GM23248 (cell line): ENCODE measurements at places on chromosomes 4 and X. TPM values are rescaled to one million over a fixed set of nuclear protein-coding genes. Genes with fewer than 3 reads are reported as not detected.
A peak's percentile ranks its signal among the peaks of the same experiment; 100 is the strongest.

The SPON2 gene
- total RNA-seq, result 3.4 and 6.2 TPM in 2 replicates

The USP17L28 gene
- total RNA-seq, result not detected in 2 replicates

DNA sequence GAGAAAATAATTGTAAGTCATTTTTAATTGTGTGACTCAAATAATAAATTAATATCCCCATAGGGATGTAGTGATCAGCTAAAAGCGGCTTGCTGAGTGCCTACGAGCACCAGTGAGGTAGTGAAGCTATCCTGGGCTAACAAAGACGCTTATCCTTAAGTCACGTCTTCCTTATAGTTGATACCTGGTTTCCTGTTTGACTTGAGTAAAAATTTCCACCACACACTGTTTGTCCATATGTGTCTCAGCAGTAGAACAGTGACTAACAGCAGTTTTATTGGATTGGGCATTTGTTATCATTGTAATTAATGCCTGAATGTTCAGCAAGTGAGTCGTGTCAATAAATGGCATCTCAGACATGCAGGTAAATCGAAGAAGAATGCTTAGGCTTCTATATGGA lies 241.1 kb downstream of the GRXCR1 start:
- no peak for DNase-seq

- DNase-seq, result peak; percentile 67
Measured at GRCh38 chr4:26141911-26142638, 178.7 kb upstream of the RBPJ start.

DNA sequence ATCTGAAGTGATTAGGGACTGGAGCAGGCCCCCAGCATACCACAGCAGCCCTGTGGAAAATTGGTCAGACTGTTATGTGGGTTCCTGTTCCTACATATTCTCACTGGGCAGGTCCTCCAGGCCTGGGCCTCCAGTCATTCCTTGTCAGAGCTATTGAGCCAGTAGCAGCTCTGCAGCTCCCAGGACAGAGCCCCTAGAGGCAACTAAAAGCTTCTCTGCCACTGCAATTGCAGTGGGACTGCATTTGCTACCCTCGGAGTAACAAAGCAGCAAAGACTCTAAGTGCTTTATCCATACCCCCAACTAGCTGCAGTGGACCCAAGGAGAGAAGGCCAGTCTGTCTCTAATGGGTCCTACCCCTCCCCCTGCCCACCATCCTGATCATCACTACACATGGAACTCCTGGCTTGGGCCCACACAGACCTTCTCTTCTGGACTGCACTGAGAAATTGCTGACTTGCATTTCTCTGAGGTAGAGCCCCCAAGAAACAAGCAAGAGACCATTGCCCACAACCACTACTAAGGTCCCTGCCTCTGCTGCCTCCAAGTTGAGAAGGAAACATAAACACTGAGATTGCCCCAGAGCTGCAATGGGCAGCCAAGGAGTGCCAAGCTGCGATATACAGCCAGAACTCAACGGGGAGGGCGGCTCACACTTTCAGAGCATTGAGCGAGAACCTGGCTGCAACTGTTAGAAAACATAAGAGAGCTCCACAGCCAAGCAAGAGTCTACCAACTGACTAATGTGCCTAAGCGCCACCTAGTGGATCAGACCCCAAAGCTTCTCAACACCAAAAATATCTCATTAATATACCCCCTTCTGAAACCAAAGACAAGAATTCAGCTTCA lies 738.7 kb upstream of the NDST4 start:
- peak; percentile 56 for DNase-seq

DNA sequence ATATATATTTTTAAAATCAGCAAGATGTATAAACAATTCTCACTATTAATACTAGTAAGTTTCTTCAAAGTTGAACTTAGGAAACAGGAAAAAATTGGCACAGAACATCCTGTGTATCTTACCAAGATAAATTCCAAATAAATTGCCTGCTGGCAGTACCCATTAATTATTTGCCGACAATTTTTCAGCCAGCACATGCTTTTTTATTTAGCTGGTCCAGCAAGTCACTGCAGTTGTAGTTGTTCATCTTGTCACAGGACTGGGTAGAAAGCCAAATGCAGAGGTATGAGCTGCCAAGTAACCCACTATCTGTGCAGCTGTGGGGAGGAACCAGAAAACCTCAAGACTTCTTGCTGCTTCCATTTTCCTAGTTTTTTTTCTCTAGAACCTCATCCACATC lies 113.4 kb downstream of the PACRGL start:
- peak; percentile 6 for DNase-seq

- DNase-seq, result no peak
Measured at GRCh38 chr4:5409972-5410618, 298.3 kb downstream of the EVC2 start.

DNA sequence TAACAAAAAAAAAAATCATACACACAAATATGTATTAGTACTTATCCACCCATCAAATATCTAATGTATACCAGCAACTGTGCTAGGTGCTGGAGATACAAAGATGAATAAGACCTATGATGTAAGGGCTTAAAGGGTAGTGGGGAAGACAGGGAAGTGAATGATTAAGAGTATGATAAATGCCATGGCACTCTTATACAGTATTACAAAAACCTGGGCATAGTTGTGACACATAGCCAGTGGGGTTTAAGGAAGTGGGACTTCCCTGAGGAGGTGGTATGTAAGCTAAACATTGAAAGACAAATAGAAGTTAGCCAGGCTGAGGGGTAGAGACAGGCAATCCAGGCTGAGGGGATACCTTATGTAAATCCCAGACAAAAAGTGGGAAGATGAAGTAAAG lies 23.5 kb downstream of the CHM start:
- DNase-seq, result no peak
